ENCODE measurements at places on chromosomes 5 and 9.

- no peak for DNase-seq
Observed at GRCh38 chr5:176578391-176578808, 29.3 kb downstream of the CDHR2 start.

DNA sequence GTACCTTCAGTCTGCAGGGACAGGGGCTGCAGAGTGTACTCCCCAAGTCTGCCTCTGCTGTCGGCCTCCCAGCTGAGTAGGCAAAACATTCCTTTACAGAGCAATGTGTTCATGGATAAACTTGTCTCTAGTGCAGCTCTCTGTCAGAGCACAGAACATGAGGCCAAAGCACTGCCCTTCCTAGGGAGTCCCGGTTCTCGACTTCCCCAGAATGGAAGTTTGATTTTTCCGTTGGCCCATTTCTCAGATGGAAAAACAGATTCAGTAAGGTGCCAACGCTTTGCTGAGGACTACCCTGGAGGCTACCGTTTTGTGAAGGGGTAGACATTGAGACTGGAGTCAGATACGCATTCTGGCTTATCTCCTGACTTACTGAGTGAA lies 422 bp upstream of the TRIM32 start:
- DNase-seq: no peak

DNA sequence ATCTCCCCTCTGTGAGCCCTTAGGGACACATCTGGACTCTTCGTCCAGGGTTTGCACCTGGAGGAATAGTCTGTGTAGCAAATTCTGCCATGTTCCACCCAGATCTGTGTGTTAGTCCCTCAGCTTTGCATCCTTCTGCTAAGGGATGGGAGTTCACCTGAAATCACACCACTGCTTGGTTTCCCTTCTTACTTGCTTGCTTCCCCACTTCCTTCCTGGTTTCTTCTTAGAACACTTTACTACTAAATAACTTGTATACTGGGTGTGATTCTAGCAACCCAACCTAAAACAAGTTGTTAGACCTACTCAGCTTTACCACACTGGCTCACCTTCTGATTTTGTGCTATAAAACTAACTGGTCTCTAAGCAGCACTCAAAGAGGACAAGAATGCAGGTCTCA lies 202.6 kb upstream of the MAP3K1 start:
- DNase-seq: no peak

- DNase-seq: no peak
Observed at GRCh38 chr9:94778013-94778412, 51.5 kb downstream of the AOPEP start.

- DNase-seq: no peak
Observed at GRCh38 chr5:132013711-132014110, 2.3 kb upstream of the ACSL6 start.

- DNase-seq: no peak
Observed at GRCh38 chr9:642014-642413, 199.5 kb upstream of the DMRT1 start.

- no peak for DNase-seq
Observed at GRCh38 chr9:93684161-93684765, 107.9 kb downstream of the PHF2 start.

DNA sequence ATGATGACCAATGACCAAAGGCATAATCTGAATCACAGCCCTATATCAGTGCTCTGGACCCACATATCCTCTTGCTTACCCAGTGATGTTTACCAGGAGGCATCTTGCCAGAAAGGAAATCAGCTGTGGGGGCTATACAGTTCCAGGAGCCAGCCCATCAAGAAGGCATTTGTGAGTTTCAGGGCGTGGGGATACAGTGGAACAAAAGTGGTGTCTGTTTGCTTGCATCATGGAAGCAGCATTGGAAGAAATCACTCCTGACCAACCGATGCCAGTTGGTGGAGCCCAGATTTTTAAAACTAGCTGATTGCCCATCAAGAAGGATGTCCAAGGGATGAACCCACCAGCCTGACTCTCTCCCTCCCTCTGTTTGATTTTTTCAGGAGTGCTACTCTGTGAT lies 106.5 kb upstream of the EGFLAM start:
- no peak for DNase-seq

DNA sequence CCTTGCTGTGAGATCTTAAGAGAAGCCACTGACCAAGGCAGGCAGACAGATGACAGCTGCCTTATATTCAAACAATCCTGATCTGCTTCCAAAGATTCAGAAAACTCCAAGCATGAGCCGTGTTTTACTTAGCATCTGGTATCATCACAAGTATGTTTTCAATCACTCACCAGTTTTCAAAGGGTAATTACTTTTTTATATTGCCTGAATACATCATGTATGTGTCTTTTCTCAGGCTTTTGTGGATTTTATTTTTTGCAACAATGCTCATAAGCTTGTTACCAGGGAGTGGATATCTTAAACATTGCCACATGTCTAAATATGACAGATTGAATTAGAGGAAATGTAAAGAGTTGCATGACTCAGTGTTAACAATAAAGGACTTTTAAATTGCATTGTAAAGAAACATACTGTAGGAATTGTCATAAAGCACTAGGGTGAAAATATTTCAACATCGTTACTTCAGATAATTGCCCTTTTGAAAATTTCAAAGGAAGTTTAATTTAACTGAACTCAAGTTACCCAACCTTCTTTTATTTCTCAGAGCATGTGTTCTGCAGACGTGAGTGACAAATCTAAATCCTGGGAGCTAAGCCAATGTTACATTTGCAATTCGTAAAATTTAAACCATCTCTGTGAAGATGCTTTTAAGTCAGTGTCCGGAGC lies 326.1 kb downstream of the PLK2 start:
- DNase-seq: no peak

GRCh38 chr9:20994486-20994885 lies 37.0 kb downstream of the HACD4 start:
- no peak for DNase-seq

DNA sequence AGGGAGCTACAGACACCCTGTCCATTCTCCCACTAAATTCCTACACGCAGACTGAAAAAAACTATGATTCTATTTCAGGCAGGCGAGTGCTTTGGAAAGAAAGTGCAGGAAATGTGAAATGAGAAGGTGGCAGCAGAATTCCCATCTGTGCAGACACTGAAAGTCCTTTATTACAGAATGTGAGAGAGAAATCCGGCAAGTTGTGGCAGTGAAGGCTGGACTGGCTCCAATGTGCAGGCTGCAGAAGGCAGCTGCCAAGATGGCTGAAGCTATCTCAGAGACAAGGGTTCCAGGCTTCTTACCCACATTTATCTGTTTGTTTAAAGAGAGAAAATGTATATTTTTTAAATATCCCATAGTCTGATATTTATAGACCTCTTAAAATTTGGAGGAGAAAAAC lies 161.8 kb upstream of the VLDLR start:
- no peak for DNase-seq

GRCh38 chr5:1709171-1709803 lies 90.3 kb downstream of the MRPL36 start:
- DNase-seq: no peak

GRCh38 chr9:21119093-21119770 lies 22.4 kb downstream of the IFNW1 start:
- no peak for DNase-seq

DNA sequence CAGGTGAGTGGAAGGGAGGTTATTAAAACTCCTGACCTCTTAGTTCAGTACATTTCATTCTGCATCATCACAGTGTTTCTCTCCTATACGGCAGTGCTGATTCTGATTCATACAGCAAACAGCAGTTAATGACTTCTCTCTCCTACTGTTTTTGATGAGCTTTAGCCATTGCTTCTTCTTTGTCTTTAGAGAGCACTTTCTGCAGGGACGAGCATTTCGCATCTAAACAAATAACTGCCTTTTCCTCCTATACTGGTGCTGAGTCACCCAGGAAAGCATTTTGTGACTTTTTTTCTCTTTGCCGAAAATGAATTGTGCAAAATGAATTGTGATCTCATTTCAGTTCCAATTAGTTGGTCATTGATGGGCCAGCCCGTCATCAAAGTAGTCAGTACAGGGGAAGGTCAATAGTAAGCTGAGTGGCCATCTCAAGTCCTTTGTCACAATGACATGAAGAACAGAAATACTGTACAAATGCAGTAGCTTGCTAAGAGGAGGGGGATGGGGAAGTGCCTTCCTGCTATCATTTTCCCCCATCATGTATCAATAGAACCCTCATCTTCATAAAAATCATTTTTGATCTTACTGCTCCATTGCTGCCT lies 98.5 kb downstream of the INSYN2B start:
- DNase-seq: no peak

- no peak for DNase-seq
Observed at GRCh38 chr5:81292130-81292529, 9.3 kb upstream of the ZCCHC9 start.

All from activated CD4-positive, CD25-positive, alpha-beta regulatory T cell (primary cell).